ENCODE measurements at places on chromosomes 3 and 15.

- no peak for DNase-seq
These were observed 8.1 kb upstream of the CDIN1 start for GRCh38 chr15:36571301-36571700.

GRCh38 chr15:95368191-95368590 lies 962.3 kb upstream of the NR2F2 start:
- peak; percentile 32 for DNase-seq

GRCh38 chr15:85274315-85275050 lies 105.9 kb upstream of the AKAP13 start:
- DNase-seq, result no peak

DNA sequence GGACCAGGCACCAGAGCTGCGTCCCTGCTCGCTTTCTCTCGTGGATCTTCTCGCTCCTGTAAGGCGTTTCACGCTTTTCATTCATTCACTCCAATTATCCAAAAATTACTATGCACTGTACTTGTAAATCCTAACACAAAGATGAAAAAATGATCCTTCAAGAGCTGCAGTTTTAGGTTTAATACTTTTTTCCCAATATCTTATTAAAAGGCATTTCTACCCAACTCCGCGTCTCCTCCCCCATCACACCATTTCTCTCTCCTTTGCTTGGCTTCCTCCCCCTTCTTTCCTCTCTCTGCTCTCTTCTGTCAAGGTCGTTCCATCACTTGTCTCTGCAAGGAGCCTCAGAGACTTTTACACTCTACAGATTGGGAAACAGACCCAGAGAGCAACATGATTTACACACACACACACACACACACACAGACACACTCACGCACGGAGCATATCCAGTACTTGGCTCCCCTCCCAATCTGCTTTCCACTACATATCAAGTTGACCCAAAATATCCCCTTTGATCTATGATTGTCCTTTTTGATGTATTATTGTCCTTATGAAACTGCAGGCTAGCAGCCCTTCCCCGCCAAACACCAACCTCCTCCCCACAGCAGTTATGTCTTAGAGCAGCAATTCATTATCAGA lies 479 bp upstream of the CLDN1 start:
- DNase-seq, result no peak

GRCh38 chr3:9398700-9399336 lies 1.4 kb downstream of the SETD5 start:
- no peak for DNase-seq

DNA sequence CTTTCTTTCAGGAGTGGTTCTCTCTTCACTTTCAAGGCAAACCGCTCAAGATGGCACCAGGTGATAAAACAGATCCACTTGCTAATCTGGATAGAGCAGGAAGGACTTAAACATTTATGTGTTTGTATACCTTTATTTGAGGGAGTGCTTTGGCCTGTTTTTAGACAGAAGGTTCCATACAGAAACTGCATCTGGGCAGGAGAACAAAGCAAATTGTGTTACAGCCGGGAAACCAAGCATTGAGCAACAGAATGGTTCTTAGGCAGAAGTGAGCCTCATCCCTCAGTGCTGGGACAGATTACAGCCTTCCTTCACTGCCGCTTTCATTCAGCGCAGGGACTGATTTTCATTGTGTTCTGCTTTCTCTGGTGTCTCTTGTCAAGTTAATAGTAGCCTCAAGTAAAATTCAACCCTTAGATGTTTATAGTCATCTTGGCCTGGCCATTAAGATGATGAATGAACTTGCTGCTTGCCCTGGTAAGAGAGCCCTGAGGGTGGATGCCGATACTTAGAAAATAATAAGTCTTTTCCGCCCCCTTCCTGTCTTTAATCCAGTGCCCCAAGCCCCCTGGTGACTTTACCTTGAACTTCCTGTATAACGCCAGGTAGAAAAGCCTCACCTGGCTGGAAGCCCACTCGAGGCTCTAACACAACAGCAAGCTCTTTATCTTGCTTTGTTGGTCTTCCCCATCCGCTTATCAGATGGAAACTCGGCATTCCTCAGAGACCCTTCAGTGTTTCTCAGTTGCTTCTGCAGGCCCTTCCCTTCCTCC lies 168.0 kb upstream of the CTDSPL start:
- no peak for DNase-seq

GRCh38 chr15:34802803-34803750 lies 7.7 kb upstream of the ACTC1 start:
- DNase-seq, result no peak

DNA sequence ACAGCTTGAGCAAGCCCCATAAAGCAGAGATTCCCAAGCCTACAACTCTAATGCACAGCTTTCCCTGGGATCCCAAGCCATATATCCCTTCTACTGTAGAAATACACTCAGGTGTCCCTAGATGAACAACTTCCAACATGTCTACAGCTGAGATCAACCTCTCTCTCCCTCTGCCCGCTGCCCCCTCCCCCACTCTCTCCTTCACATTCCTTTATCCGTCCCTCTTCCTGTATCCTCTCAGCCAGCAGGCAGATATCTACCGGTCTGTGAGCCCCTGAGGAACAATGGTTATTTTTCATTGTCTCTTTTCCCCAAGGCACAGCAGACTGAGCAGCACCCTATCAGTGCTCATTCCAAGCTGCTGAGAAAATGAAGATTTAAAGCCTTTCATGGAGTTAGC lies 138.6 kb downstream of the SUCLG2 start:
- no peak for DNase-seq

GRCh38 chr15:93360318-93360717 lies 271.3 kb upstream of the RGMA start:
- no peak for DNase-seq

GRCh38 chr15:35657679-35658311 lies 111.8 kb upstream of the DPH6 start:
- no peak for DNase-seq

DNA sequence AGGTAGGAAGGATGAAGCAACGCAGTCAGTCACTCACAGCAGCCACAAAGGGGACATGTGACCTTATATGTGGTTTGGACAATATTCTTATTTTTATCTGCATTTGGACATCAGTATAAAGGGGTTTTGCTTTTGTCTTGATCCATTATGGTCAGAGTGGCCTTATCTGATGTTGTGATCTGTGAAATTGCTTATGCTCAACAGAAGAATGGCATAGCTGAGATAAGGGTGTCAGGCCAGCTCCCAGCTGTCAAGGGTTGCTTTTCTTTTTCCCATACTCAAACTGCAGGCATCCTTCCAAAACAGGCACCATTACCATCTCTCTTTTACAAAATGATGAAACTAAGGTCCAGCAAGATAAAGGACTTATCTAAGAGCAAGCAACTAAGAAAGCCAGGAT lies 28.1 kb downstream of the DCLK3 start:
- no peak for DNase-seq

DNA sequence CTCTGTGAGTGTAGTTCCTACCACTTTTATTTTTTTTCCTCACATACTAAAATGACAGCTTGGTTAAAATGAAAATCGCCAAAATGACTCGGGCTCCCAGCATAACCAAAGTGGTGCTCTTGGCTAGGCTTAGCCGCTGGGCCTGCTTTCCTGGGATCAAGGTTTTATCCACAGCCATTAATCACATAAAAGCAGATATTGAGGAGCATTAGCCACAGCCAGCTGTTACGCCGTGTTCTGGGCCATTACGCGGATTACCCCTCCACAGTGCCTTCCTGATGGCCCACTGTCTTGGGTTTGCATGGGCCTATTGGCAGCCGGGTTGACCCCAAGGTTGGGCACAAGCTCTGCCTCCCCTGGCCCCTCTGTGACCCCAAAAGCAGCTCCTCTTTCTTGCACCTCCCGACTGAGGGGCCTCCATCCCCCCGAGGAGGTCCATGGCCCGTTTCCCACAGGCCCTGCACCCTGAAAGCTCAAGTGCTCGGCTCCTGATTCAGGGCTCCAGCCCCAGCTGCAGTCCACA lies 30.4 kb upstream of the TRPM1 start:
- no peak for DNase-seq

- no peak for DNase-seq
These were observed 222.8 kb upstream of the TLE3 start for GRCh38 chr15:70320482-70320881.

DNA sequence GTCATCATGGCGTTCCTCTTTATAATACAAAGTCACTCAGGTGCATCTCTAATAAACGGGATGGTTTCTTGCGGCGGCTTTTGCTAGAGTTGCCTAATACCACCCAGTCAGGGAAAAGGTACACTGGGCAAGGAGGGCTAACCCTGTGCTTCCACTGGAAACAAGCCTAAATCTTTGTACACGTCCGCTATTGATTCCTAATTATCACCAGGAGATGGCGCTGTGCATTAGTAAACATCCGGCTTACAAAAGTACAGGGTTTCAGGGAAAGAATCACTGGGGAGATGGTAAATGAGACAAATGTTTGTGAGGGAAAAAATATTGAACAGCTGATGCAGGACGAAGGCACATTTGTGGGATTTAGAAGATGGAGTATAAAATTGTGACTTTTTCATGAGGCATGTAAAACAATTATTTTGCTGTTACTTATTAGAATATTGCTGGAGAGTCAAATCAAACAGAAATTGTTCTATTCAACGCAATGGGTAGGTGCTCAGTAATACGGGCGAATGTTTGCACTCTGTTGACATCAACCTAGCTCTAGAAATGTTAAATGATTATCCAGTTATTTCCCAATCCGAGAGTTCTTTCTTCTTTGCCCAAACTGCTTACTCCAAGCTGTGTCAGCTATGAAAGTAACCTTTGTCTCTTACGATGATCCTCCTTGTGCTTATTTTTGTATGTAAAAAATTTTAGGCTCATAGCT lies 50.6 kb downstream of the GMNC start:
- no peak for DNase-seq

GRCh38 chr3:105518806-105519418 lies 152.2 kb downstream of the ALCAM start:
- DNase-seq, result no peak

DNA sequence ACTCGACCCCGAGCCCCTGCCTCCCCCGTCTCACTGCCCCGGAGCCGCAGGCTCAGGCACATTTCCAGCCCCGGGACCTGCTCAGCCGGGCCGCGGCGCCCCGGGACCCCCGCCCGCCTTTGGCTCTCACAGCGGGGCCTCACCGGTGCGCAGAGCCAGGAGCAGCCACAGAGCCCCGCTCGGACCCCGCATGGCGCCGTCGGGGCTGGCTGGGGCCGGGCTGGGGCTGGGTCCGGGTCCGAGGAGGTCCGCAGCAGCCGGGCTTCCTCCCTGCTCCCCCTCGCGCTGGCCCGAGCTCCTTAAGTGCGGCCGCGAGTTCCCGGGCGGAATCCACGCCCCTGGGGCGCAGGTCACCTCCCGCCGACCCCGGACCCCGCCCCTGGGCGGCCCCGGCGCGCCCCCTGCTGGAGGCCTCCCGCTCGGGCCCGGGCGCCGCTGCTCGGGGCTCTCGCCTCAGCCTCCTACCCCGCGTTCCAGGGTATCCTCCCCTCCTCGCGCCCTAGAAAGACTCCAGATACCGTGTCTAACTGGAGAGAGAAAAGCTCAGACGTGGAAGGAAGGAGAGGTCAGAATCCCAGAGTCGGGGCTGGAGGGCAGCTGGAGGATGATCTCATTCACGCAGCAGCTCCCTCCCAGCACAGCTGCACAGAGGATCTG lies at the start of gene MELTF:
TSS of gene MELTF (minus strand) at position 307 of the 657 bp plus-strand sequence. CDS start at position 192, 115 bp downstream.
- peak; percentile 72 for DNase-seq

- DNase-seq, result no peak
These were observed 42.9 kb downstream of the EAF1 start for GRCh38 chr3:15470261-15470660.

- DNase-seq, result no peak
These were observed 159.0 kb upstream of the TSC22D2 start for GRCh38 chr3:150248888-150249681.

DNA sequence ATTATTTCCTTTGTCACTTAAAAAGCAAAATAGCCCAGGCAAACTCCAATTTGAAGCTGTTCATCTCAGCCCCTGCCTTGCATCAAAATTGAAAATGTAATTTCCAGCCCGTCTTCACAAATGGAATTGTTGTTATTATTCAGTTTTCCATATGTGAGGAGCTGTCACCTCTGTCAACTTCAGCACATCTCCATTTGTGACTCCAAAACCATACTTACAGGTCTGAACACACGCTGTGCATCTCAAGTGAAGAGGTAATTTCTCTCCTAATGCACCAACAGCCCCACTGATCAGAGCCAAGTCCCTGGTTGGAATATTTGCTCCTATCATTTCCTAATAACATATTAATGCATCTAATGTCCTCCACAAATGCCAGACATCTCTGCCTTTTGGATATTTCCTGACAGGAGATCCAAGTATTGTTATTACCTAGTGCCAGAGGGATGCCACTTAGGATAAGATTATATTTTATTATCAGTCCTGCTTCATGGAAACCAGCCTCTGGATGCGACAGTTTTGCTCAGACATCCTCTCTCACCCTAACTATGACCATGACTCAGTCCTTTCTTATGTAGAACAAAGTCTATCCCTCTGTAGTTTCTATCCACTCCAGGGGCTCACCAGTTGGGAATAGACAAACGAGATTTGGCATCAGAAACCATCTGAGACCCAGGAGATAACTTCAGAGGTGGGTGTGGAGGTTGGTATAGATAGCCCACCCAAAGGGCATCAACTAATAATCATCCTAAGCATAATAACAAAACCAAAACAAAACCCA lies 379.8 kb downstream of the VPS13C start:
- no peak for DNase-seq

DNA sequence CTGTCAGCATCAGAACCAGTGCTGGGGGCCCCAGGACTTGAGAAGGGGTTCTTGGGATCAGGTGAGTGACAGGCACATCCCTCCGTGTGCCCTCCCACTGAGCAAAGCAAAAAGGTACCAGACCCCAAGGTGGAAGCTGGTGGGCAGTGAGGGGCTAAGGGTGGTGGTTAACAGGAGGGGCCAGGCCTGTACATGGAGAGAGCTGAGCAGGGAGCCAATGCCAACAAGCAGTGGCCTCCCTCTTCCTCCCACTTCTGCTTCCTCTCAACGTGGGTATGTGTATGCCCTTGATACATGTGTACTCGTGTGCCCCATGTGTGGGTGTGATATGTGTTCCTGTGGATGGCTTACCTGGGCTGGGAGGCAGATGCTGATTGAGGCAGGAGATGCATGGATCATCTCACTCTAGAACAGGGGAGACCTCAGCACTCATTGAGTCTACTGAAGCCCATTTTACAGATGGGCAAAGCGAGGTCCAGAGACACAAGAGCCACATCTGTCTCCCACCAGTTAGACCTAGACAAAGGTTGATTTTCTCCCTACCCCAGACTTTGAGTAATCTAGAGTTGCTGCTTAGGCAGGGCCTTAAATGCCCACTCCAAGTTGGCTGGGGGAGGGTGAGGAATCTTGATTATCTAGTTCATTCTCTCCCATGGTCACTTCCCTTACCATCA lies 945 bp downstream of the VIPR1 start:
- no peak for DNase-seq

GRCh38 chr15:101618076-101618475 lies 34.1 kb downstream of the TM2D3 start:
- DNase-seq, result no peak

DNA sequence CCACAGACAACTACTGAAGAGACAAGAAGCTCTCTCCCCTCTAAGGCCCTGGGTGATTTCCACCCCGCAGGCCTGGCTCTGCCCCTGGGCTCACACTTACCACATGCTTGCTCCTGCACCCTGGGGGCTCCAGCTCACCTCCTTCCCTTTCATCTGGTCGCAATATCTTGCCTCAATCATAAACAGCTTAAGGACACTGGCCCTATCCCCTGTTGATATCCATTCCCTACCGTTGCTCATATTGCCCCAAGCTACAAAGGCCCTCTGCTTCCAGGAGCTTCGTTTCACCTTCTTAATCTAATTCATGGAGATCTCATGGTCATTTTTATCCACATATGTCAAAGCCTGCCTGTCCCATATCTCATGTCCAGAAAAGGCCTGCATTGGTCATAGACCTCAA lies 46.0 kb upstream of the TSEN2 start:
- DNase-seq, result no peak

GRCh38 chr3:126751611-126752302 lies 47.7 kb downstream of the CHCHD6 start:
- no peak for DNase-seq

- DNase-seq, result no peak
These were observed 39.5 kb downstream of the KBTBD8 start for GRCh38 chr3:67037615-67038014.

Measured in left cardiac atrium (tissue), 4 donors.